ENCODE measurements at places on chromosomes 1 and 21. TPM values are rescaled to one million over a fixed set of nuclear protein-coding genes. Genes with fewer than 3 reads are reported as not detected.

The DRAXIN gene
- 0.24 TPM for total RNA-seq

The SPTA1 gene
- 0.50 TPM for total RNA-seq

The SV2A gene
- 0.86 TPM for total RNA-seq

DNA sequence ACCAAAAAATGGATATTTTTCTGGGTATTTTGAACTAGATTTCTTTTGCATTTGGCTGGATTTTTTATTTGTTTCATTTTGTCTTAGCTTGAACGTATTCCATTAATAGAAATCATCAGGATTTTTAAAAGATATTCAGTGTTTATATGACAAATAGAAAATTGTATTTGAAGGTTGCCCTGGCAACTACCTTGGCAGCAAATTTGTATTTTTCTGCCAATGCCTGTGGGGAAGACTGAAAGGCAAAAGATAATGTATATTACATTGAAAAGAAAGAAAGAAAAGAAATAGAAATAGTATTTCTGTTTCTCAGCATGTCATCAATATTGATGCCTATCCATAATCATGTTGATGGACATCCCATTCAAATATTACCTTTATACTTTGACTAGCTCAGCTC, 16.8 kb downstream of the VCAM1 start:
- DNase-seq = no peak

DNA sequence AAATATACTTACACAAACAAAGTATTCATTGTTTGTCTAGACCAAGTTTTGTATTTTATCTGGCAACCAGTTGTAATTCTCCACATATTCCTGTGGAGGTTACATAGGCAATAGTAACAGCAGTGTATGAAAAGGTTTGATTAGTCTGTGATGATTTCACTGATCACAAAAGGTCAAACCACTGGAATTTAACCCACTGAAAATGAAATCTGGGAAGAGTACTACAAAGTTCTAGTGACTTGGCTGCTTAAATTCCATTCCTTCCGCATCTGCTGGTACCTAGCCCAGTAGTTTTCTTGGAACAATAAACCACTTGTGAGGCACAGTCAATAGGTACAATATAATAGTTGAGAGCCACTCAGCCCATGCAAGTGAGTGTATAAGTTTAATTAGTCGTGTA, 205.4 kb downstream of the NFIA start:
- no peak for DNase-seq

DNA sequence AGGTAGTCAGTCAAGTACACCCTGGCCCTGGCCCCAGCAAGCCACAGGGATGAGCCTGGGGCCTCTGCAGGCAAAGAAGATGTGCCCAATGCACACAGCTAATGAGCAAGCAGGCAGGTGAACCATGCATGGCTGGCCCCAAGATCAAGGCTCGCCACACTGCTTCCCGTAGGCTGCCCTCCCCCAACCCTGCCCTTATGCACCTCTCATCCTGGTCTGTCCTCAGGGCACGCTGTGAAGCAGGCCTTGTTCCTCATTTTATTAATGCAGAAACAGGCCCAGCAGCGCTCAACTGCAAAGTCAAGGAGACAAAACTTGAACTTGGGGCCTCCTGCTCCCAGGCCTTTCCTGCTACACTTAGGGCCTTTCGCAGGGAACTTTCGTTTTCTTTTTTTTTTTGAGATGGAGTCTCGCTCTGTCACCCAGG, 35.6 kb upstream of the ID3 start:
- no peak for DNase-seq

Data from lower lobe of right lung (tissue), 2 donors.